ENCODE measurements at places on chromosomes 4 and X.

DNA sequence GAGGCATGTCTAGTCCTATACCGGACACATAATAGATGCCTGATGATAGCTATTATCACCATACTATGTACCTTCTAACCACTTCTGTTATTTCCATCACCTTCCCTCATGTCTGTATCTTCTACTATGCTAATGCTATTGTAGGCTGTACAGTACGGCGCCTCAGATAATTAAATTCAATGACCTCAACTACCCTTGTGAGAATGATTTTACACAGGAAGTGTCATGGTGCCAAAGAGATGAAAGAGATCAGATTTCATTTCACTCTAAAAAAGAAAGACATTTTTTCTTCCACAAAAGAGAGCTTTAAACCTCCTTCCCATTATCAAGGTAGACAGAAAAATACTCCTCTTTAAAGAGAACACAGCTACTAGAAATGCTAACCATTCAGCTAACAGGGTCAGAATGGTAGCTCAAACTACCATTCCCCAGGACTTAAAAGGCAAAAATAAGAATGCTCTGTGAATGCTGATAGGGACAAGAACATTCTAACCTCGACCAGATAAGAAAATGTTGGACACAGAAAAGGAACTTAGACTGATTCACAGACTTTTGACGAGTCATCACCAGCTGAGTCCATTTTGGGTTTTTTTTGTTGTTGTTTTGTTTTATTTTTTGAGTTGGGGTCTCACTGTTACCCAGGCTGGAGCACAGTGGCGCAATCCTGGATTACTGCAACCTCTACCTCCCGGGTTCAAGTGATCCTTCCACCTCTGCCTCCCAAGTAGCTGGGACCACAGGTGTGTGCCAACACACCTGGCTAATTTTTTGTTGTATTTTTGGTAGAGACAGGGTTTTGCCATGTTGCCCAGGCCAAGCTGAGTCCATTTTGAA, 99.2 kb upstream of the RAPGEF2 start:
- no peak for DNase-seq

DNA sequence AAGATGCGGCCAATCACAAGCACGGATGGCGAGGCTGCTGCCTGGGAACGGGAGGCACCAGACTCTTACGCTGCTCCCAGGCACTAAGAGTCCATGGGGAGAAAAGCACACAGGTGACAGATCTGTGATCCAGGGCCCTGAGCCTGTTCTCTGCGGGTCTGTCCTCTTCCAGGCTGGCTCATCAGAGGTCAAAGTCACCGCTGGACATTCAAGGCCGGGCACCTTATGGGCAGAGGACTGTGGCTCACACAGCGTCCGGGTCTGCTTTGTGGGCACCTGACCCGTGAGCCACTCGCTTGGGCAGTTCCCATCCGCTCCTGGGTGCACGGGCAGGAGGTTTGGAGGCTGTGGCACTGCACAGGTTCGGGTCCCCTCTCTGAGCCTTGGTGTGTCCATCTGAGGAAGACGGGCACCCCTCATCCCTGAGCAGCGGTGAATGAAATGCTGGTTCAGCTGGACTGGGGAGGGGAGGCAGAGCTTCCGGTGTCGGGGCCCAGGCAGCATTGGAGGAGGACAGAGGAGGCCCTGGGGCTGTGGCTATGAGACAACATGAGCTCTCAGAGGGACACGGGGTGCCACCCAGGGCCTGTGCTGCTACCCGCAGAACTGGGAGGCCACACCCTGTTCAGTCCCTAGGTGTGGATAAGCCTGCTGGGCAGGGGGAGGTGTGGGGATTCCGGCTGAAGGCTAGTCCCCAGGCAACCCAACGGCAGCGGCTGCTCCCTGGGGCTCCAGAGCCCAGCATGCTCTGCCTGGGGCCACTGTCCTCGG, 61.2 kb upstream of the AFAP1 start:
- no peak for DNase-seq

DNA sequence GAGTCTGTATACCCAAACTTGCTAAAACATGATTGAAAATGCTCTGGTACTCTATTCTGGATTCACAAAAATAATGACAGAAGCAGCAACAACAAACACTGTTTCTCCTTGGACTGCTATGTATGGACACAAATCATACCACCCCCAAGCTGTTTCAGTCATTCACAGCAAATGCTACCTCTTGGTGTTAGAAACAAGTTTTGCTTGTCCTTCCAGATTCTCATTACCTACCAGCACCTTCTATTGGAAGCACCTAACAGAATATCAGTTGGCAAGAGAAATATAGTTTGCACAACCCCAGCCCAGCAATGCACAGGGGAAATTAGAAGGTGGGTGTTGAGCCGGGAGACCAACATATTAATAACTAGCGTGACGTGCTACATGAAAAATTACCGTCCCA, 1950.9 kb downstream of the C4orf33 start:
- no peak for DNase-seq

DNA sequence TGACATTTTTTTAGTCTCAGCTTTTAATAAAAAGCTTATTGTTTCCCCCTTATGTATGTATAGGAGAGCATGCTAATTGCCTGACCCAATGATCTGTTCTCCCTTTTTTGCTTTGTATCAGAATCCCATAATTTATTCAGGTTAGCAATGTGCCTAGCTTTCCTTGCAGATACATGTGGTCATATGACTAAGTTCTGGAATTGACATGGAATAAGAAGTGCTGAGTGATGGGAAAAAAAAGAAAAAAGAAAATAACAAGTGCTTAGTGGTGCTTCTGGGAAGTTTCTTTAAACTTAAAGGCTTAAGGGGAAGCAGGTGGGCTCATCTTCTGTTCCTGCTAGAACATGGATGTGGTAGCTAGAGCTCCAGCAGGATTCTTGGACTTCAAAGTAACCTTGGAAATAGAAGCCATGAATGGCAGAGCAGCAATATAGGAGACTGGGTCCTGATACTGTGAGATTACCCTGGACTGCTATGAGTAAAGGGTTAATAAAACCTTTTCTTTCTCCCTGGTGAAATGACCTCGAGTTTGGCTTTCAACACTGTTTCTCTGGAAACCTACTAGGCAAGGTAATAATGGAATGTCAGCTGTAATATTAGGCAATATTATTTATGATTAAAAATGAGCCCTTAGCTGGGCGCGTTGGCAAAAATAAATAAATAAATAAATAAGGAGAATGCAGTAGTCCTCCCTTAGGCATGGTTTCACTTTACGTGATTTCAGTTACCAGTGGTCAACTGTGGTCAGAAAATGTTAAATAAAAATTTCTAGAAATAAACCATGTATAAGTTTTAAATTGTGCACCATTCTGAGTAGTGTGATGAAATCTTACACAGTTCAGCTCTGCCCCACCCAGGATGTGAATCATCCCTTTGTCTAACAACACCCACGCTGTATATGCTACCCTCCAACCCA, 16.7 kb upstream of the RBM41 start:
- no peak for DNase-seq

DNA sequence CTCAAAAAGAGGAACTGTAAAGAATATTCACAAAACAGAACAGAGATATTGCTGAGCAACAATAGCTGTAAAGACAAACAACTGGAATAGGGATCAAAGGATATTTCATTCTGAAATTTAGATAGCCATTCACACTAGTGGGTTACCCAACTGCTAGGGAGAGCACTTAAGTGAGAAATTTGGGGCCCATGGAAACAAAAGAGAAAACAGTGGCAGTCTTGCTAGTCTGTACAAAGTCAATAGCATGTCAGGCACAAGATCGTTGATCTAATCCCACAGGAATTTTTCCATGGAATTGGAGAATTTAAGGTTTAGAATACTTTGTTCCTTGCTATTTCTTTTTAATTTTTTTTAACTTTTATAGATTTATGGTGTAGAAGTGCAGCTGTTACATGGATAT, 467.0 kb downstream of the PCDH18 start:
- no peak for DNase-seq

- no peak for DNase-seq
These were observed 82.7 kb upstream of the TEX13C start for GRCh38 chrX:125236955-125237354.

GRCh38 chrX:1378306-1378759, 13.6 kb downstream of the SLC25A6 start:
- DNase-seq = peak; percentile 68

DNA sequence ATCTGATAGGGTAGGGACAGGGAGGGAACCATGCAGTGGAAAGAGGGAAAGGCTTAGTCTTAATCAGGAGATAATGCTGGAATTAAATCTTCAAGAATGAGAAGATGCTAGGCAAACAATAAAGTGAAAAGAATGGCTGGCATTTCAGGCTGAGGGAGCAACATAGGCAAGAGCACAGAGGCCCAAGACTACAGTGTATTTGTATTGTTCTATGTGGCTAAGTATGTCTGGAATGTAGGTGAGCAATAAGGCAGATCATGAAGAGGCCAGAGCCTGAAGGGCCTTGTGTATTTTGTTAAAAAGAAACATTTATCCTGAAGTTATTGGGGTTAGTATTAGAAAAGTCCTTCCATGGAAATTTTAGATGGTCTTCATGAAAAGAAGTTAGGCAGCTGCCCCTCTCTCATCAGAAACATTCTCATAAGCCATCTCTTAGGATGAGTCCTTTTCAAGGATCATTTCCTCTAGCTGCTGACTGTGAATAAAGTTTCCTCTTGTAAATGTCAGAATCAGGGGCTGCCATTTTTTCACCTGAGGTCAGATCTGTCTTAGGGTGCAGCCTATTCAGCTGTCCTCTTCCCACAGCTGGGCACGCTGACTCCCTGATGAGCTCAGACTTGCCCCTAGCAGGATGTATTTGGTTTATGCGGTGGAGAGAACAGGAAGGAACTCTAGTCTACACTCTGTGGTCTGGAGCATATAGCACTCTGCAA, 46.3 kb downstream of the ATP10D start:
- DNase-seq = peak; percentile 74

DNA sequence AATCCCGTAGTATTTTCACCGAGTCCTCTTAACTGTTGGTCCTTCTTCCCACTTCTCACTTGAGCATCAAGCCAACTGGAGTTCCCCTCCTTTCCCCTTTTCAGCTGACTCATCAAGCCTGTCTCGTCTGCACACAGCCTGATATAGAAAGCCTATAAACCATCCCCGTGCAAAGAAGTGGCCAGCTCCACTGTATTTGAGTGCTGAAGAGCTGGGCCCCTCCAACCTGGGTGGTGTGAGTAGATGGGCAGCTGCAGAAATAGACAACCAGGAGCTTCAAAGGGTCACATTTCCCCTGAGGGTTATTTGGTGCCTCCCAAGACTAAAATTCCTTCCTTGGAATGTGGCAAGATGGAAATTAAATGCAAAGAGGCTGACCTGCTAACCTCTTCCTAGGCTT, 199.7 kb downstream of the HS6ST2 start:
- no peak for DNase-seq

- no peak for DNase-seq
These were observed 20.7 kb downstream of the HHIP start for GRCh38 chr4:144666539-144667175.

- DNase-seq = no peak
These were observed 402.5 kb downstream of the RAPGEF2 start for GRCh38 chr4:159505266-159505975.

GRCh38 chr4:27908356-27908755, 1047.7 kb downstream of the STIM2 start:
- no peak for DNase-seq

- DNase-seq = peak; percentile 86
These were observed 46.1 kb downstream of the HTRA3 start for GRCh38 chr4:8315435-8316250.
